ENCODE measurements at places on chromosomes 2 and 18.

GRCh38 chr18:7146067-7146466 lies 28.5 kb upstream of the LAMA1 start:
- no peak for DNase-seq

- no peak for DNase-seq
Observed at GRCh38 chr18:56139792-56140254, 498.6 kb downstream of the TXNL1 start.

- no peak for DNase-seq
Observed at GRCh38 chr2:95670686-95671085, 78.9 kb downstream of the TRIM43 start.

DNA sequence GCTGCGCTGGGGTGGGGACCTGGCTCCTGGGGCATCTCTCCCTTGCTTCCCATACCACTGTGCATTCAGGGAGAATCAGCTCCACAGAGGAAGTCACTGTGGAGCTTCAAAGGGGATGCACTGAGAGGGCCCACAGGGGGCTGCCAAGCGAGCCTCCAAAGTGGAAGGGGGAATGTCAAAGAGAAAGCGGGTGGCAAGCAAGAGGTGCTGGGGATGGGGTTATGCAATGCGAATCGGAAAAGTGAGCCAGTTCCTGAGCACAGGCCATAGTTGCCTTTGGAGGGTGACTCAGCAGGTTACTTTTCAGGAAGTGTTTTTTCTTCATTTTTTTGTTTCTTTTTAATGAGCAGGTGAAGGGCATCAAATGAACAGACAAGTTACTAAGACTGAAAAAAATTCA lies 17.6 kb downstream of the PMAIP1 start:
- no peak for DNase-seq

GRCh38 chr2:88398180-88398579 lies 54.3 kb downstream of the FOXI3 start:
- DNase-seq, result no peak

GRCh38 chr2:217990389-217990788 lies 12.4 kb downstream of the TNS1 start:
- no peak for DNase-seq

GRCh38 chr18:26003817-26004216 lies 86.6 kb downstream of the SS18 start:
- no peak for DNase-seq

DNA sequence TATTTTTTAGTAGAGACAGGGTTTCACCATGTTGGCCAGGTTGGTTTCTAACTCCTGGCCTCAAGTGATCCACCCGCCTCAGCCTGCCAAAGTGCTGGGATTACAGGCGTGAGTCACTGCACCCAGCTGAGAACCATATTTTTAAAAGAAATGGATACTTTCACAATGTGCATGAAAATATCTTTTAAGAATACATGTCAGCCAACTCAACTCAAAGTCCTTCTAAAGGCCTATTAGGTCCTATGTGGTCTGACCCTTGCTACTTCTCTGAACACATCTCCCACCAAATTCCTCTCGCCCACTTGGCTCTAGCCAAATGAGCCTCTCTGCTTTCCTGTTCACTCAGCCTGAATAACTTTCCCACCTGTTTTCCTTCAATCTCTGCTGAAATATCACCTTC lies 119.6 kb downstream of the MTX2 start:
- no peak for DNase-seq

DNA sequence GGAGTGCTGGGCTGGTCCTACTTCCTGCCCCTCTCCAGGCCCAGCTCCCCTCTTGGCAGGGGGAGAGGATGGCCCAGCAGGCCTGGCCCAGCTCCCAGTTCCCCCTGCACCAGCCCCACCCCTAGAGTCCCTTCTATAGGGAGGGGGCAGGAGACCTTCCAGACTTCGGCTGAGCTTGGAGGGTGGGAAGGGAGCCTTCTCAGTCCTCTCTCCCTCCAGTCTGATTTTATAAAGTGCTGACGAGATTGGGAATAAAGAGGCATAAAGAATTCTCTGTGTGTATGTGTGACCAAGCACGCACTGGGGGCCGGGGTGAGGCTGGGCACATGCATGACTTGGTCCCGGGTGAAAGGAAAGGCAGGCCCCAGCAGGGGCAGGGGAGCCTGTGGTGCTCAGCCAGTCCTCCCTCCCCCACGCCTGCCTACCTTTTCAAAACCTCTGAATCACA lies 5.1 kb downstream of the CHPF start:
- DNase-seq, result no peak

- DNase-seq, result no peak
Observed at GRCh38 chr2:203740871-203741281, 34.4 kb downstream of the CD28 start.

GRCh38 chr2:198916548-198917080 lies 541.1 kb downstream of the SATB2 start:
- DNase-seq, result no peak

DNA sequence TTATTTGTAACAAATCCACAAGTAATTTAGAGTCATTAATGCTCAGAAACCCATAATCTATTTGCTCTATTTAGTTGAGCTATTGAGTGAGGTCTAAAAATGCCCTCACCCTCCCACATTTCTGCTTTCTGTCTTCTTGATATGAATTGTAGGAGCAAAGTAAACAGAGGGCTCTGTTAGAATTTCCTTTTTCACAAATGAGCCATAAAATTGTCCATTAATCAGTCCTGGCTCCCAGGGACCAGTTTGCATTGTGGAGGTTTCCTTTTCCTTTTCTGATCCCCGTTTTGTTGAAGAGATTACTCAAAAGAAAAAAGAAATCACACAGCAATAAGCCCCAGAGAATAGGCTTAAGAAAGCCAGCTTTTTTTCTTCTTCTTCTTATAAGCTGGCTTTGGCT lies 476.7 kb downstream of the EPHA4 start:
- DNase-seq, result no peak

DNA sequence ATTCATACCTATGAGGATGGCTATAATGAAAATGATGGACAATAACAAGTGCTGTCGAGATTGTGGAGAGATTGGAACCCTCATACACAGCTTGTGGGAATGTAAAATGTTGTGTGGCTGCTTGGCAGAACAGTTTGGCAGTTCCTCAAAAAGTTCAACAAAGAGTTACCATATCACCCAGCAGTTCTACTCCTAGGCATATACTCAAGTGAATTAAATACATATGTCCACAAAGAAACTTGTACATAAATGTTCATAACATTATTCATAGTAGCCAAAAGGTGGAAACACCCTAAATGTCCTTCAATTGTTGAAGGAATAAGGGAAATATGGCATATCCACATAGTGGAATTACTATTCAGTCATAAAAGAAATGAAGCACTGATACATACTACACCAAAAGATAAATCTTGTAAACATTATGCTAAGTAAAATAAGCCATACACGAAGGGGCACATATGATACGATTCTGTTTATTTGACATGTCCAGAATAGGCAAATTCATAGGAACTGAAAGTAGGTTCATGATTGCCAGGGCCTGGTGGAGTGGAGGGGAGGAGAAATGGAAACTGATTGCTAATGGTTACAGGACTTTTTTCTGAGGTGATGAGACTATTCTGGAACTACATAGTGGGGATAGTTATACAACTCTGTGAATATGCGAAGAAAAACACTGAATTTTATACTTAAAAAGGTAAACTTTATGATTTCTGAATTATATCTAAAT lies 92.1 kb downstream of the ADAM23 start:
- DNase-seq, result no peak

- no peak for DNase-seq
Observed at GRCh38 chr2:132656266-132656975, 13.6 kb downstream of the LYPD1 start.

DNA sequence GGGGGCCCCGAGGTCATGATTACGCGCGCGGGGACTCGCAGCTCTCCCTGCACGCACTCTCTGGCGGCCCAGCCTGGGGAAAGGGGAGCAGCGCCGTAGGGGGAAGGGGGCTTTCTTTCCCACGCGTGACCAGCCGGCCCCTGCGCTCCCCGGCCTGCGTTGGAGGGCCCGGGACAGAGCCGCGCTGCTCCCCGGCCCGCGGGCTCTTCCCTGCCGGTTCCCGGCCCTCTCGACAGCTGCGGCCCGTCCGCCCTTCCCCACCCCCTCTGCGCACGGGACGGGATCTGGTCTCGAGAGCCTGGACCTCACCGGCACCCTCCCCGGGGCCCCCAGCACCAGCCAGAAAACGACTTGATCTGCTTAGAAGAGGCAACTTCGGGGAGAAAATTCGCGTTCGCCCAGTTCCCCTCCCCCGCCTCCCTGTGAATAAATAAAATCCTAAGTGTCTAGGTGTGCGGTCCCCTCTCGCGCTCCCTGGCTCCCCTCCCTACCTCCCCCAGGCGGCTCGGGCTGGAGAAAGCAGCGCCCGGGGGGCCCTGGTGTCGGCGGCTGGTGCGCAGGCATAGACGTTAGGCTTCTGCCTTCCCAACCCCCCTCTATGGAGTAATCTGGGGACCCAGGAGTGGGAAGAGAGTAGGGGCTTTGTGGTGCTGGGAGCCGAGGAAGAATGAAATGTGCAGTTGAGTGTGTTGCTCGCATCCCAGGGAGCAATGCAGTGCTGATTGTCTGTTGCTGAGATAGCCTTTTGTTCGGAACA lies 803 bp upstream of the FIGN start:
- no peak for DNase-seq

- DNase-seq, result no peak
Observed at GRCh38 chr2:173171924-173172643, 96.4 kb downstream of the MAP3K20 start.

DNA sequence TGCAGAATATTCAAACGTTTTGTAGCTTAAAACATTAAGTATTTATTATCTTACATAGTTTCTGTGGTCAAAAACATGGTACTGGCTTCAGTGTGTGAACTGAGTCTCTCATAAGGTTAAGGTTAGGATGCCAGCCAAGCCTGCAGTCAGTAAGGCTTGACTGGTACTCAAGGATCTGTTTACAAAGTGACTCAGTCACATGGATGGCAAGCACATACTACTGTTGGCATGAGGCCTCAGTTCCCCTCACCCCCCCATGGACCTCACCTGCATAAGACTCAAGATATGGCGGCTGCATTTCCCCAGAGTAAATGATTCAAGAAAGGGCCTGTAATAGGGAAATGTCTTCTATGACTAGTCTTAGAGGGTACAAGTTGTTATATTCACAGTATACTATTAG lies 1167.5 kb downstream of the DPP10 start:
- no peak for DNase-seq

- no peak for DNase-seq
Observed at GRCh38 chr2:85813211-85813981, 59.6 kb downstream of the ATOH8 start.

DNA sequence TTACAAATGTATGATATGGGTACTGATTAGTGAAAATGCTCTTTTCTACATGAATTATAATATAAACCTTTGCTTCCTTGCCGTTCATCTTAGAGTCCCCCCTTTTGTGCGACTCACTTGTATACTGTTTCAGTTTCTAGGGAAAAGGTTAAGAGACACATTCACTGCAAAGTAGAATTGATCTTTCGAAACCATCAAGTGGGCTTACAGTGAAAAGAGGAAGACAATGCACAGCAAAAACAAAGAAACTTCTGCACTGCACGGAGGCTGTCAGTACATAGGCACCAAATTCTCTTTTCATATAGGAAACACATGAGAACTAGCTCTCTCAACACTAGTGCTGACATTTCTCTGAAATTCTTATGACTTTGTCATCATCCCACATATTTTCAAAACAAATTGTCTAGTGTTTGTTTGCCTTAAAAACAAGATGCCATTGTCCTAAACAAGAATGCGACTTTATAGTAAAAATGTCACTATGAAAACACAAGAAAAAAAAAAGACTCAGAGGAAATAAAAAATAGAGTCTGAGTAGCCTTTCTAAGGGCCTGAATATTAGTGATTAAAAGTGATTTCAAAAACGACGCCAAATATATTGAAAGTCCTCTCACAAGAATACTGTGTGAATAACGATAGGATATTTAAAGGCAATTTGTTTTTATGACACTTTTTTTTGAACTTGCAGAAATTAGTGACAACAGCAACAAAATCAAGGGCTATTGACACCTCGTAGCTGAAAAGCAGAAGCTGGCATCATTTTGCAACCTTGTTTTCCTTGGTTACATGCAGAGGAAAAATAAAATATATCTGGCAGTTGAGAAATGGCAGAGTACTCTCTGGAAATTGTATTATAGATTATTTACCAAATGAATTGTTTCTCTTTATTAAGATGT lies 827.0 kb downstream of the BCL11A start:
- DNase-seq, result no peak

DNA sequence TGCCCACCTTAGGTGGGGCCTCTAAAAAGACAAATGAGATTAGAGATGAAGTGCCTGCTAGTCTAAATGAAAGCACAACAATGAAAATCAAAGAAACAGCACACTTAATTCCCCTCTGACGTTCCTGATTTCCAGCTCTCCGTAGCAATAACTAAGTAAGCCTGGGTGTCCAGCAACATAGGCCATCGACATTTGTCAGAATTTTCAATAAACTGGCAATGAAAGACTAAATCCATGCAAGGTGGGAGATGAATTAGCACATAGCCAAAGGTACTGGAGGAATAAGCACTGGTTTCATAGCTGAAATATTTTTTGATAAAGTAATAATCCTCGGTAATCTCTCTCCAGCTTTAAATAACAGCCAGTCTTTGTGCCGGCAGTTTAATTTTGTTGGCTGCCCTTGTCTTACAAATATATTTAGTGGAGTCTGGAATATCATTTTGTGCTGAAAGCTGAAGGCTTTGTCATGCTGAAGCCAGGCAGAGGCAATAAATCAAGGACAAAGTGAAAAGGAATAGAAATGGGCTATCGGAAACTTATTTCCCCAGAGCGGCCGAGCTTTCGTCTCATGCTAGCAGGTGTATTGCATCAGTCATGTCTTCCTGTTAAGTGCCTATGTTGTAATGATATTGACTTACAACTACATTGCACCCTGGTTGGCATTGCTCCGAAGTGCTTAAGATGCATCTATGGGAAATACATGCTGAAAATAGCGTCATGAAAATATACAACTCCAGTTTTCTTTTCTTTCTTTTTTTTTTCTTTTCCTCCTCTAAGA lies 790.1 kb downstream of the CNTNAP5 start:
- DNase-seq, result no peak

DNA sequence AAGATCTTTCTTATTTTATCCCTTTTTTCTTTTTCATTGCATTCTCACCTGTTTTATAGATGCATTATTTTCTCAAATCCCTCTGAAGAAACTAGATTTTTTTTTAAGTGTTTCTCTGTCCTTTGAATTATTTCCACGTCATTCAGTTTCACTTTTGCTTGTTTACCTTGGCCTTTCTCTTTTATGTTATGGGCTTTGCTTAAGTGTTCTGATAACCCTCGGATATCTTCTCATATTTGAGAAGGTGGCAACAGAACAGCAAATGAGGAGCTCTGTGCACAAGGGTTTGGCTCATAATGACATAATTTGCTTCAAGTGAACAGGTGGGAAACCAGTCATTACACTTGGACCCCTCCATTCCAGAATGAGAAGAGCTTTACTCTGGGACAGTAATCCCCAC lies 111.9 kb downstream of the C1D start:
- no peak for DNase-seq

- DNase-seq, result no peak
Observed at GRCh38 chr2:240207661-240208060, 67.2 kb upstream of the OTOS start.

DNA sequence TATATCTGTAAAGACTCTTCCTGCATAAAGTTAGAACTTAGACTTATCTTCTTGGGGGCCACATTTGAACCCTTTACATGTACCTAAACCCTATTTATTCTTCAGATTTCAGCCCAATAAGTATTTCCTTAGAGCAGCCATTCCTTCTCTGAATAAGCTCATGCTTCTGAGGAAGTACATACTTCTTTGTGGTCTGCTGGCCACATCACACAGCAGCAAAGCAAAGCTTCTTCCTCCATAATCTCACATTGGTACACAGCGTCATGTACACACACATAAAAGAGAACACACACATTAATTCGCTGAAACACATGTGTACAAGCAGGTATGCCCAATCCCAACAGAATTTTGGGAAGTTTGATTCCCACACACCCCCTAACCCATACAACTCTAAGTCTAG lies 331.0 kb downstream of the CDH2 start:
- DNase-seq, result no peak
